ENCODE measurements at places on chromosomes 7 and 10.
A peak's percentile ranks its signal among the peaks of the same experiment; 100 is the strongest.

DNA sequence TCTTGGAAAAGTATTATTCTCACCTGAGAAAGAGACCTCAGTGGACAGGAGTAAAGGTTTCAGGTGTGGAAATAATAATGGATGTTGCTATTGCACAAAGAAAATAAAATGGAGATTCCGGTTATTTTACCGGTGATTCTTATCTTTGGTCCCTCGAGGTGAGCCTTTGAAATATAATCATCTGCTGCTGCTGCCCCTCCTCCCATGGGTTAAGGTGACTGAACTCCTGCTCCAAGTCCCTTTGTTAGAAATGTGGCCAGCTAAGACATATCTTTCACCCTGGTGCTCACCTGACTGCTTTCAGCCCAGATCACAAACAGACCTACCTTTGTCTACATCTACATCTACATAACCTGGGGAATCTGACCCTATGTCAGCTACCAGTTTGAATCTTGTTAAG lies 5.7 kb downstream of the CUBN start:
- DNase-seq = no peak

- no peak for DNase-seq
Measured at GRCh38 chr10:1670541-1671365, 66.6 kb downstream of the ADARB2 start.

GRCh38 chr10:109934958-109935793 lies 11.9 kb upstream of the XPNPEP1 start:
- no peak for DNase-seq

GRCh38 chr10:88545359-88545758 lies 37.8 kb downstream of the RNLS start:
- peak; percentile 2 for DNase-seq

DNA sequence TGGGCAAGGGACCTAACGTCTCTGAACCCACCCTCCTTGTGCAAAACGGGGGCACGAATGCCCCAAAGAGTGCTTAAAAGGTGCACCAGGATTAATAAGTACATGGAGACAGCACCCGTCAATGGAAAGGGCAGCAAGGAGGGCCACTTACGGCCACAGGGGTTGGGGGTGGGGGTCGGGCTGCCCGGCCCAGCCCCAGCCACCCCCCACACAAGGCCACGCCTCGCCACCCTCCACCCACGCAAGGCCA lies 213.4 kb downstream of the MAD1L1 start:
- no peak for DNase-seq

DNA sequence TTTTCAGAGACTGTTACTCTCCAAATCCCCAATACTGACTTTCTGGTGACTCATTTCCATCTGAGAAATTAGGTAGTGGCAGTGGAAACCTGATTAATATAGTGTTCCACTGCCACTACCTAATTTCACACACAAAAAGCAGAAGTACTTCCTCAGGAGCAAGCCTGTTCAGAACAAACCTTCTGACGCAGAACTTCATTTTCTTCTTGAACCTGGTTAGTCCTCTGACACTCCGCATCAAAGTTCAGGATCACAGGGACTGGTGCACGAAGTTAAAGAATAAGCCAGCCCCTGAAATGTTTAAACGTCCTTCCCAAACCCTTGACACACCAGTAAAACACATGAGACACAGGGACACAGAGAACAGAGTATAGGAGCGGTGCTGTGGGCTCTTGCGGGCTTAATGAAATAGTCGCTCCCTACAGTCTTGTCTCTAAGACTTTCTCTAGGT lies 4.4 kb downstream of the WDR91 start:
- DNase-seq = no peak

DNA sequence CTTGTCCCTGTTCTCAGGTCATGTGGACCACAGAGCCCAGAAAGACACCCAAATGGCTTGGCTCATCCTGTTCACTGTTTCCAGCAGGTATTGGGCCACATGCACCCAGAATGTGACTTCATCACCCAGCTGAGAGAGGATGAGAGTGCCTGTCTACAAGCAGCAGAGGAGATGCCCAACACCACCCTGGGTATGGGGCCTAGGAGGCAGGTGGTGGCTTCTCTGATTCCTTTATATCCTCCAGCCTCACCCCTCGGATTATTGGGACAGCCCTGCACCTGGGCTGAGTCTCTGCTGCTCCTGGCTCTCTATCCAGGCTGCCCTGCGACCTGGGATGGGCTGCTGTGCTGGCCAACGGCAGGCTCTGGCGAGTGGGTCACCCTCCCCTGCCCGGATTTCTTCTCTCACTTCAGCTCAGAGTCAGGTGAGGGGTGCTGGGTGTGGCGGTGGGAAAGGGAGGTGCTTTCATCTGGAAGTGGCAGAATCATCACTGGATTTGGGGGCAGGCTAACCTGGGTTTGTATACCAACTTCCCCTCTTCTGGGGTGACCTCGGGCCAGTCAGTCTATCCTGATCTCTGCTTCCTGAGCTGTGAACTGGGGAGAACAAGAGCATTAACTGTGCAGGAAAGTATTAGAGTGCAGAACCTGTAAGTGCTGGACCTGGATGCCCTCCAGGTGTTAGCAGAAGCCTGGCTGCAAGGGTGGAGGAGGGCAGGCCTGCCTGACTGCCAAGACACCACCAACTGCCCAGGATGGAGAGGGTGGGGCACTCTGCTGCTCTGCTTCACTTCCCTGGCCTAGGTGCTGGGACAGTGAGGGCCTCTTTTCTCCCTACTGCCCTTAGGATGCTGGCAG lies 5.2 kb downstream of the GHRHR start:
- no peak for DNase-seq

GRCh38 chr10:30977385-30977784 lies 54.3 kb downstream of the ZNF438 start:
- DNase-seq = no peak
